ENCODE measurements at places on chromosomes 7 and 10.

GRCh38 chr10:90857635-90858460 is at the start of gene HTR7:
TSS of gene HTR7 (minus strand) at chr10:90858039. CDS start at chr10:90857671, 368 bp downstream.
- no peak for DNase-seq

DNA sequence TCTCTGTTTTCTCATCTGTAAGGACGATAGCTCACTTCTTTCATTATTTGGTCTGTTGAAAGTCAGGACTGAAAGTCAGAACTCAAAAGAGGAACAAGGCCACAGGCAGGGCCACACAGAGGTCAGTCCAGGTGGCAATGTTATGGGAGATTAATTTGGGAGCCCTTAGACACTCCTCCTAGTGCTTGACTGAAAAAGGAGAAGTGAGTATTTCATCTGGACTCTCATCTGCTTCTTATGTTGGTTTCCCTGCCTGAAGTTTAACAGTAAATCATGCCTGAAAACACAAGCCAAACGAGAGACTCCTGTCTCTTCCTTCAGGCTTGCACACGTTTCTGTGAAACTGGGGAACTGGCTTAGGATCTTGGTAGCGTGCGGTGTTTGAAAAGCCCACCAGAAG is 248.5 kb downstream of the BUB3 start:
- DNase-seq, result no peak

DNA sequence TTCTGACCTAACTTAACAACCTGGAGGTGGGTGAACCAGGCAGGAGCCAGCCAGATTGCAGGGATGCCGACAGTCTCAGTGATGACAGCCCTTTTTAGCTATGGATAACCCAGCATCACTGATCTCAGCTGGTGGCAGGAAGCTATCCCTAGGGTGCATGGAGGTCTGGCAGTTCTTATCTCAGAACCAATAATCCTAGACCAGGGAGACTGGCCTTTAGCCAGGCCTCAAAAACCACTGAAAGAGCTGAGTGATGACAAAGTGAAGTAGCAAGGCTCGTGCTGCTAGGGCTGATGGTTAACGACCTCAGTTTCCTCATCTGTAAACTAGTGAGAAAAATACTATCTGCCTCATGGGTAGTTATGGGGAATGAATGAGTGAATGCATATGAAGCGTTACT is 112.5 kb downstream of the RALA start:
- no peak for DNase-seq

- DNase-seq, result no peak
Observed at GRCh38 chr7:101940830-101941229, 123.4 kb downstream of the CUX1 start.

GRCh38 chr10:133442191-133442966 is 11.4 kb upstream of the SCART1 start:
- DNase-seq, result no peak

GRCh38 chr10:7696545-7696944 is 6.6 kb upstream of the ITIH2 start:
- DNase-seq, result no peak

- no peak for DNase-seq
Observed at GRCh38 chr10:129345763-129346162, 121.3 kb upstream of the MGMT start.

GRCh38 chr10:121081306-121081705 is 230.1 kb downstream of the WDR11 start:
- DNase-seq, result no peak

DNA sequence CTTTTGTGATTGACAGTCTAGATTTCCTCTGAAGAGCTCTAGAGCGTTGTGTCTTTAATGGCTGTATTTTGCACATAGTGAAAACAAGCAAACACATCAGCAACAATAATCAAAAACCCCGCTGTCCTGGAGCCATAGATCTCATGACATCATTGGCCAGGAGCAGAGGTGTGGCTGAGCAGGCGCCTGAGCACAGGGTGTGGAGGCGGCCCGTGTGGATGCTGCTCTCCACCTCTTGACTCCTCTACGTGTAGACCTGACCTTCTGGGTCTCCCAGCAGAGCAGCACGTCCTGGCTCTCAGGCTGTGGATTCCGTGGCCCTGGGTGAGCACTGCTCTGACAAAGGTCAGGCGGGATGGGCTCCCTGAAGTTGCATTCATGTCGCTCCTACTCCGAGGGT is 63.0 kb upstream of the INSYN2A start:
- no peak for DNase-seq

DNA sequence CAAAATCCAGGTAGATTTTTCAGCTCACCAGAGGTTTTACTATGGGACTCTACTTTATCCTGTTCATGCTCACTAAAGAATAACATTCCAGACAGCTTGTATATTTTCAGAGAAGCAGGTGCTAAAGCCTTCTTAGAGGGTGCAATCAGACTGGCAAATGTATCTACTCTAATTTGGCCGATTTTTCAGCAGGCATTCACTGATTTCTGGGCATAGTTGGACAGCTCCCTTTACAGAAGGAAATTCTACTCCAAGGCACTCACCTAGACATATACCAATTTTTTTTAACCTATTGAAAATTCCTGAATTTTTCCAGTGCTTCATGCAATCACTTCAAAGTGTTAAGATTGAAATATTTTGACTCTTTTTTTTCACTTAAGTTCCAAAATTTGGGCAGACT is 3.8 kb upstream of the CNTNAP2 start:
- no peak for DNase-seq

- no peak for DNase-seq
Observed at GRCh38 chr10:128854963-128855362, 612.1 kb upstream of the MGMT start.

DNA sequence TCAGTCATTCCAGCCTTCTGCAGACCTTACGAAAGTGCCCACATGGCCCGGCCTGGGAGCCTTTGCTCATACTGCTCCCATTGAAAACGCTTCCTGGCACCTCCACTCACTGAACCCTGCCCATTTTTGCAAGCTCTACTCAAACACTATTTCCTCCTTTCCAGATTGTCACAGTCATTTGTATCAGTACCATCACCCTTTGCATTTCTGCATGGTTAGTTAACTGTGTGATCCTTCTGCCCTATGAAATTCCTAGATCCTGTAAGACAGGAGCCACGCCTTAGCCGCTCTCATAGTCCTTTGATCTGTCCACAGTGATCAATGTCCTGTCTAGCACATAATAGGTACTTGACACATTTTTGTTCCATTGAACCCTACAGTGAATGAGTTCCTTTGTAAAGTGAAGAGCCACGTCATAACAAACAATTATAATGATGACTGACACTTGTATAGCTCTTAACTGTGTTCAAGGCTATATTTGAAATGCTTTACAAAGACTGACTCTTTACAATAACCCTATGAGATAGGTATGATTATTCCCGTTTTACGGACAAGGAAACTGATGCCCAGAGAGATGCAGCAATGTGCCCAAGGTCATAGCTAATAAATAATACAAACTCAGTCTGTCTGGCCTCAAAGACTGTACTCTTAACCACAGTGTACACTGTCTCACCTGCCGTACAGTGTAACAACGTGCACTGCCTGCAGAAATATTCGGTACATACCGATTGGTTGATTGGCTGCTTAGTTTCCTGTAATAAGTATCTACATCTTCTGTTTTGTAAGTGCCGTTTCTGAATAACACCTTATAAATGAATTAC is 16.6 kb upstream of the ITIH2 start:
- DNase-seq, result no peak

DNA sequence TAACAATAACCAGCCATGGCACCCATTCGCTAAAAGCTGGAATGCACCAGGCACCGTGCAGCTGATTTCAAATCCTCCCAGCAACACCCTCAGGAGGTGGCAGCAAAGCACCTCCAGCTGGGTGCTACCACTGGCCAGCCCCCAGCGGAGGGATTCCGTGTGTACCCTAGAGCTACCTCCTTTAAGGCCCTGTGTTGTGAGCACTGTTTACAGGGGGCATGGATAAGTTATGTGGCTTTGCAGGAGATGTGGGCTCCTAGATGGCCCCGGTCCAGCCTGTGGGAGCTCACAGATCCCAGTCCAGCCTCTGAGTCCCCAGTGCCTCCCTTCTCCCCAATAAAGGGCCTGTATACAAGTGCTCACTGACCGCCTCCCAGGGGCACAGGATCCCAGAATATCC is 27.1 kb downstream of the TNRC18 start:
- DNase-seq, result no peak

DNA sequence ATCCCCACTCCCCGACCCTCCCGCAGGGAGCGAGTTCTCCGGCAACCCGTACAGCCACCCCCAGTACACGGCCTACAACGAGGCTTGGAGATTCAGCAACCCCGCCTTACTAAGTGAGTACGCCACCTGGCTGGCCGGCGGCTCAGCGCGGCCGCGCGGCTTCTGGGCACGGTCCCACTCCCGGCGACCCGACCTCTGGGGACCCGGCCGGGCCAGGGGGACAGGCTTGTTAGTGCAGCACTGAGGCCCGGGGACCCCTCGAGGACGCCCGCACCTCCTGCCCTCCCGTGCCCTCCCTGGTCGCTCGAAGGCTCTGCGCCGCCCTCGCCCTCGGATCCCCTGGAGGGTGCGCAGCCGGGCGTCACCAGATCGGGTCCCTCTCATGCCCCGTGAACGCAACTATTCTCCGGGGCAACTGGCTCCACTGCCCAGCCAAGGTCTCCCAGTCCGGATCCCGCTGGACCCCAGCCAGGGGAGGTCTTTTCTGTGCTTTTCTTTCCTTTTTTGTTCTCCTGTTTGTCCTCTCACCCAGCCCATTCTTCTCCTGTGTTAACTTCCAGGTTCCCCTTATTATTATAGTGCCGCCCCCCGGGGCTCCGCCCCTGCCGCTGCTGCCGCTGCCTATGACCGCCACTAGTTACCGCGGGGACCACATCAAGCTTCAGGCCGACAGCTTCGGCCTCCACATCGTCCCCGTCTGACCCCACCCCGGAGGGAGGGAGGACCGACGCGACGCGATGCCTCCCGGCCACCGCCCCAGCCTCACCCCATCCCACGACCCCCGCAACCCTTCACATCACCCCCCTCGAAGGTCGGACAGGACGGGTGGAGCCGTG is 81.8 kb downstream of the PAX2 start:
- DNase-seq, result no peak

- no peak for DNase-seq
Observed at GRCh38 chr10:67666416-67667034, 29.5 kb downstream of the CTNNA3 start.

DNA sequence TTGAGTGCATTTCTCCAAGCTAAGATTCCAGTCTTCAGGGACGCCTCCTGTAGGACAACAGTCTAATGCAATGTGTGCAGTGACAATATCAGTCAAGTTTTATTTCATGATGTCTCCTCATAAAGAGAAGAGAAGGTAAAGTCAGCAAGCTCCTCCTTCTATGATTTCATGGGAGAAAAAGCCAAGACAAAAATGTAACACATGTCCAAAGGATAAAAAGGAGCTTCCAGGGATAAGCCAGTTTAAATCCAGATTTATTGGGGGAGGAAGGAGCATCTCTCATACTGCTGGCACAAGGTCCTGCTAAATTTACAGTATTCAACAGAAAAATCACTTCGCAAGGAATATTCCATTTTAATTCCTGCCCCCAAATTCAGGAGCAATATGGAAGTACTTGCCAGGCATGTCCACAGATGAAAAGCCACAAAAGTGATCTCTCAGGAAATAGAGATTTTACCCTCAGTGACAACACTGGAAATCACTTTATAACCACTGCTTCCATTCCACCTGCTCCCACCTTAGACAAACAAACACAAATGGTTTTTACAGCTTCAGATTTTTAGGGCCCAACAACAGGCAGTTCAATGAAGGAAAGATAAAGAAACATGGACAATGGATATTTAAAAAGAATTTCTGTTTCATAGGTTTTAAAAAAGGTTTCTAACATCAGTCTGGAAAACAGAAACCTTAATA is 677.5 kb upstream of the C7orf33 start:
- no peak for DNase-seq

DNA sequence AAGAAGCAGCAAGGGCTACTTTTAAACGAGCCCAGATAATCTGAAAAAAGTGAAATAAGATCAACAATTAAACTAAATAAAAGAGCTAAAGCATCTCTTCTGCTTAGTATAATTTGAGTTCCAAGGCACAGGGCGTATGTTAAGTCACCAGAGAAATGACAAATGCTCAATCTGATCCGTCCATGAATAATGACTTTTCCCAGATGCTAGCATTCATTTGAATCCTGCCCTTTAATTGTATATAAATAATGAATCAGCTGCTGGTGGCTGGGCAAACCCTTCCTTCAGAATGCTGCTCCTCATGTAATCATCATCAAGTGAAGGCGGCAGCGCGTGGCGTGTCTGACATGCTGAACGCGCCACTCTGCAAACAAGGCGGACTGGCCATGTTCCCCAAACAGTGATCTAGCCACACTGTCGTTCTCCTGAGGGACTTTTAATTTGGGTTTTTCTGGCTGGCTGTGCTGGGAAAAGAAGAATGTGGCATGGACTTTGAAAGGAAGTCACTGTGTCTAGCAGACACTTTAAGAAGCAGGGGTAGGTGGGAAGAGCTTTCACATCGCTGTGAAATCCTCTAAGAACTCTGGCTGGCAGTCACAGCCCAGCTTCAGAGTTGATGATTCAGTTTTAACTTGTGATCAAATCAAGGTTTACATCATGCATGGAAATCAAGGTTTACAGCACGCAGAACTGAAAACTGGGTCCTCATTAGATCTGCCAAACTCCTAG is 70.7 kb downstream of the BEND7 start:
- no peak for DNase-seq

- DNase-seq, result no peak
Observed at GRCh38 chr10:43254881-43255633, 11.8 kb downstream of the RASGEF1A start.

DNA sequence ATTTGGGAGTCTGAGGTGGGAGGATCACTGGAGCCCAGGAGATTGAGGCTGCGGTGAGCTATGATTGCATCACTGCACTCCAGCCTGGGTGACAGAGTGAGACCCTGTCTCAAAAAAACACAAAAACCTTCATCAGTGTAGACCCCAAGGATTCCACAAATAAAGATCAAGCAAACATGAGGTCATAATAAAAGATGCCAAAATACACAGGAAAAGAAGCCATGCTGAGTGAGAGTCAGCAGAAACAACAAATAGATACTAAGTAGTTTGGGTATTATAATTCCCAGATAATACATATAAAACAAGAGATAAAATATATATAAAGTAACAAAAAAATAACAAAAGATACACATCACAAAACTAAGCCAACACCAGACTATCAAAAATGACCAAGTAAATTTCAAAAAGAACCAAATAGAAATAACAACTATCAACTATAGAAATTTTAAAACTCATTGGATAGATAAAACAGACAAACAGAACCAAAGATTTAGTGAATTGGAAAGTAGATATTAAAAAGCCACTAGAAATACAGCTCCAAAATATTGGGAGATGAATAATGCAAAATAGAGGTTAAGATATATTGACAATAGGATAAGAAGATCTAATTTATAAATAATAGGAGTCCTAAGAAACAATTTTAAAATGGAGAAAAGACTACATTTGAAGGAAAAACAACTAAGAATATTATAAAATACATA is 48.9 kb upstream of the FHIP2A start:
- no peak for DNase-seq

- no peak for DNase-seq
Observed at GRCh38 chr7:127588697-127589482, 679 bp downstream of the ARF5 start.

- no peak for DNase-seq
Observed at GRCh38 chr7:88628363-88629085, 131.0 kb upstream of the ZNF804B start.

GRCh38 chr7:43868681-43869005 is 674 bp downstream of the MRPS24 start:
- DNase-seq, result no peak

All from iPS DF 6.9 (cell line).